ENCODE measurements at places on chromosomes 2 and 18. TPM values are rescaled to one million over a fixed set of nuclear protein-coding genes. Genes with fewer than 3 reads are reported as not detected.

The PUS10 gene
- 6.6 TPM for total RNA-seq

The SLC30A3 gene
- 2.2 TPM for total RNA-seq

The LIMS3 gene
- 0.74 TPM for total RNA-seq

The SPP2 gene
- total RNA-seq = not detected

The HAAO gene
- total RNA-seq = not detected

The RAB17 gene
- total RNA-seq = 0.13 TPM

All from K562 (cell line).